Fibroblast of skin of left biceps (primary cell): ENCODE measurements at places on chromosomes 12 and 14.

- no peak for DNase-seq
Measured at GRCh38 chr12:114636723-114637480, 47.1 kb downstream of the TBX3 start.

DNA sequence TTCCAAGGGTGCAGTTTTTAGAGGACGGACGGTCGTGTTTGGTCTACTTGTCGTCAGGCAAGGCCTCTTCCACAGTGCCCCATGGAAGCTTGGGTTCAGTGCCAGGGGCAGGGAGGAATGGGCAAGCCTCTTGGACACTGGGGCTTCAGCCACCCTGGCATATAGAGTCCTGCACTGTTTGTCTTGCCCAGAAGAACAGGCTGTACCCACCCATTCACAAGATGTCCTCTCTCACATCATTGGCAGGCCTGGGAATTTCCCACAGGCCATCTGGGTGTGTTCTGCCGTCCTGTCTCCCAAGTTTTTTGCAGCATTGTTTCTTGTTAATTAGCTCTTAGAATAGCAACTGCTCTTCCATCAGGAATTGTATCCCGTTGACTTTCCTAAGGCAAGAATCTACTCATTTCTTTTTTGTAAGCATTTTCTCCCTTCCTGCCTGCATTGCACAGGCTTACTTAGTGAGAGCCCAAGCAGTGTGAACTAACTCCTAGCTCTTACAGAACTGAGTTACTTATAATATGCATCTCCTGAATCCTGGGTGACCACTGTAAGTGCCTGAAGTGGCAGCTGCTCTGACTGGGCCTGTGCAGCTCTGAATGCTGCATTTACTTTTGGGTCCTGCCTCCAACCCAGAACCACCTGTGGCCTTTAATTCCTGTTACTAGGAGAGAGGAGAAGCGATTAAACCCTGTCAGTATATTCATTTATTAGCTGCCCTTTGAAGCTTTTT, 149.4 kb upstream of the HIF1A start:
- no peak for DNase-seq

DNA sequence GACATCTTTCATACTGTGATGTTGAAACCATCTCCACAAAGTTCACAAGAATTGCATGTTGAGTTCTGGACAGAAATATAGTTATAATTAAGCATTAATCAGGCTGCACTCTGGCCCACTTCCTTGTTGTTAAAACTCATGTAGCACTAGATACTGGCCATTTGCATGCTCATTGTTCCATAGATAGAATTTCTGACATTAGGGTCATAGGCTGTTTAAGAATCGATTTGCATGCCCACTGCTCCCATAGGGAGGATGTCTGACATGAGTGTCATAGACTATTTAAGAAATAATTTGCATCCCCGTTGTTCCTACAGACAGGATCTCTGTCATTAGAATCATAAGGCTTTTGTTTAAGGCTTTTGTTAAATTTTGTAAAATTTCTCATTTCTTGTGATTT, 50.2 kb downstream of the MYF5 start:
- no peak for DNase-seq

DNA sequence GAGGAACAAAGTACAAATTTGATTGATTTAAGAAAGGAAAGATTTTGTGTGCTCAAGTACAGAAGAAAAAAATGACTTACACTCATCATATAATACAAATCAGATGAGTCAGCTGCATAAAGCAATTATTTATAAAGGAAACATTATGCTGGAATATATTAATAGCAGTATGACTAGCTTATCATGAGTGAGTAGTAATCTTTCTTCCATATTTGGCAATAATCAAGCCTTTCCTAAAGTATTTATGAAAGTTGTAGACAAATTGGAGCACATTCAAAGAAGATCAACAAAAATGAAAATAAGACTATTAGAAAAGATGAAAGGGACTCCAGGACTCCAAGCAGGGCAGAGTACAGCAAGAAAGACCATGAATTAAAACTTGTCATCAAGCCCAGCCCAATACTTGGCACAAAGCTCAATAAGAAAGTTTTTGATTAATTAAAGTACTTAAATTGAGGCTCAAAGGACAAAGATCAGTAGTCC, 32.8 kb downstream of the CCER1 start:
- DNase-seq = peak; percentile 62

DNA sequence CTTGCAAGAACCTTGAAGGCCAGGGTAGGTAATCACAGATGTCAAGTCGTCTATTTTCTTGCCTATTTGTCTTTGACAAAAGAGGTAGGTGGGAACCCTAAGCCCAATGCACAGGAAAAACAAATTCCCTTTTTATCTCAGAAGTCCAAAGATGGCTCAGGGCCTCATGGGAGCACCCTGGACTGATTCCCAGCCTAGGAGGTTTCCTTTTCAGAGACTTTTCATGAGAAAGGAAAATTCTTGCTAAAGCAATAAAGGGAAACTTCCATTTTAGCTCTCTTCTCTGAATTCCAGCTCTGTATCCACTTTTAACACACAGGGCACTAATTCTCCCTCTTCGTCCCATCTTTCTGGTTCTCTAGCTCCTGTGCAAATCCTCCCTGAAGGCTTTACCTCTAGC, 1.2 kb downstream of the ZNF641 start:
- no peak for DNase-seq

GRCh38 chr12:63090716-63091115, 60.3 kb downstream of the AVPR1A start:
- no peak for DNase-seq

DNA sequence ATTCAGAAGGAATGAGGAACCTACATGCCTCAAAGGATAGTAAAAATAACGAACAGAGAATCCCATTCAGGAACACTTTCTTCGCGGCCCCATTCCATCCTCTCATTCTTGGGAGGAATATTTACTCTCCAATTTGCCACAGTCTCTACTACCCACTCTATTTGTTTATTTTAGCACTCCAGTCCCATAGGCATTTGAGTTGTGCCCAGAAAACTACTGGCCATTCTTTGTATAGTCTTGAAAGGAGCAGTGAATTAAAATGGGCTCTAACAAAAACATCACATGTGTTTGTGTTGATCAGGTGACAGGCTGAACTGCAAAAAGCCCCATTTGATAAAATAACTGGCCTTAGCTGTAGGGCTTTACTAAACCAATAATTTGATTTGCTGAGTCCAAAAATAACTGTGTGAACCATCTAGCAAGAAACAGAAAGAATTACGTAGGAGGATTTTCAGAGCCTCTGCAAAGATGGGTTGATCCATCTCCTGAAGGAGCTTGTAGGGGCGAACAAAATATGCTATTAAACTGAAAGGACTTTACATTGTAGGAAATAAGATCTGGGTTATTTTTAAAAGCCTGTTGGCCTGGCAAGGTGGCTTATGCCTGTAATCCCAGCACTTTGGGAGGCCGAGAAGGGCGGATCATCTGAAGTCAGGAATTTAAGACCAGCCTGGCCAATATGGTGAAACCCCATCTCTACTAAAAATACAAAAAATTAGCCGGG, 142.3 kb upstream of the CPNE8 start:
- DNase-seq = no peak

- no peak for DNase-seq
Measured at GRCh38 chr14:105466531-105467248, 7.9 kb upstream of the CRIP2 start.

- DNase-seq = no peak
Measured at GRCh38 chr12:108004319-108004718, 124.8 kb upstream of the WSCD2 start.

GRCh38 chr12:29228474-29229157, 79.5 kb downstream of the FAR2 start:
- no peak for DNase-seq

GRCh38 chr14:68099495-68100045, 280.0 kb downstream of the RAD51B start:
- no peak for DNase-seq

- DNase-seq = no peak
Measured at GRCh38 chr12:132490422-132491137, 629 bp downstream of the FBRSL1 start.

- no peak for DNase-seq
Measured at GRCh38 chr14:76396714-76397187, 20.8 kb downstream of the ESRRB start.

- no peak for DNase-seq
Measured at GRCh38 chr12:130953771-130954543, at the start of gene ADGRD1. Gene ADGRD1 (plus strand): TSS chr12:130953907. CDS start chr12:130954466, 559 bp downstream.

- no peak for DNase-seq
Measured at GRCh38 chr12:106885541-106886249, 70.0 kb upstream of the TMEM263 start.

- no peak for DNase-seq
Measured at GRCh38 chr14:103055695-103056094, 1.7 kb downstream of the CDC42BPB start.

DNA sequence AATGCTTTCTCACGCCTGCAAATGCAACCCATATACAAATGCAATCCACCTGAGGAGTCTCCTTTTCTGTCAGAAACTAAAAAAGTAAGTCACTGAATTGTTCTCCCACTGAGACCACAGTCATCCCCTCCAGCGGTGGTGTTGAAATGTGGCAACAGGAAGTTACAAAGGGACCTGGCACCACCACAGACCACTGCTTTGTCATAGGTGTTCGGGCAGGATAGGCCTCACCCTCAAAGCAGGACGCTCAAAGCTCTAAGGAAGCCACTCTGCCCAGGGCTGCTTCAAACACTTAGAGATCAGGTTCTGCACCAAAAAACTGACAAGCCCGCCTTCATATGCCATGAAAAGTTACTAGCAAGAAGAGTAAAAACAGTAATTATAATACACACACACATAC, 11.3 kb downstream of the PHLDA1 start:
- no peak for DNase-seq

DNA sequence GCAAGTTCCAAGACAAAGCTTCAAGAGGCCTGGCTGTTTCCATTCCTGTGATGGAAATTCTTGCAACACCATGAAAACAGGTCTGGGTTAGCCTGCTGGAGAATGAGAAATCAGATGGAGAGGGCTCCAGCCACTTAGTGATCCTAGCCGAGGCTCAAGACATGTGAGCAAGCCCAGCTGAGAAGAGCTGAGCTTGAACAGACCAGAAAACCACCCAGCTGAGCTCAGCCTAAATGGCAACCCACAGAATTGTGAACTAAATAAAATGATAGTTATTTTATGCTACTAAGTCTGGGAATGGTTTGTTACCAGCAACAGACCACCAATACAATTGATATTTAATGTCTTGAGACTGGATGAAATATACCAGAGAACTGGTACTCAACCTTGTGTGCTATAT, 494.5 kb downstream of the RMST start:
- DNase-seq = no peak

DNA sequence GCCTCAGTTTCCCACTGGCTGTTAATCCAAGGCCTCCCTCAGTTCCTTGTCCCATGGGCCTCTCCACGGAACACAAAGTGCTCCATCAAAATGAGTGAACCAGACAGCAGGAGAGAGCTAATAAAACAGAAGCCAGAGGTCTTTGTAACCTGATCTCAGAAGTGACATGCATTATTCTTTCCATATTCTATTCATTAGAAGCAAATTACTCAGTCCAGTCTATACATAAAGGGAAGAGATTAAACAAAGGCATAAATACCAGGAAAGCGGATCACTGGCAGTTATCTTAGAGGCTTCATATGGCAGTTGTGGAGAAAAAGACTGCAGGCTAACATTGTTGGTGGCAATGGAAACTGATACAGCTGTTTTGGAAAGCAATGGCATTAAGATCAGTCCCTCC, 170.6 kb upstream of the GARIN6 start:
- no peak for DNase-seq

- no peak for DNase-seq
Measured at GRCh38 chr12:51921017-51921725, 13.9 kb downstream of the ACVRL1 start.

GRCh38 chr12:95731519-95731958, 59.0 kb downstream of the NTN4 start:
- no peak for DNase-seq

GRCh38 chr12:63047146-63047545, 103.9 kb downstream of the AVPR1A start:
- DNase-seq = no peak

DNA sequence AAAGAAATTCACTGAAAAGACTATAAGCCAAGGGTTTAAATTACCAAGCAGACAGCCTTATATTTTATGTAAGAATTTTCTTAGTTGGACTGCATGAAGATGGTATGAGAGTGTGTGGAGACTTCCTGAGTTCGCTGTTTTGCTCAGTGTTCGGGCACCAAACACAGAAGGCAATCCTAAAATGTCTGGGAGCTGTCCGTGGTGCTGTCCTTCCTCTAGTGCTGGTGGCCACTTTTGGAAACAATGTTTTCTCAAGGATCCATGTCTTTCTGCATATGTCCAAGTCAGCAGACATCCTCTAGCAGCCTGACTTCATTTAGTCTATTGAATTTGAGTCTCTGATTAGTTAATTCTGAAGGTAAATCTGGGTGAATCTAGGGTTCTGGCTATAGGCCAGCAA, 135.8 kb downstream of the SLC8A3 start:
- DNase-seq = no peak

GRCh38 chr14:29584992-29585391, 342.7 kb downstream of the PRKD1 start:
- peak; percentile 30 for DNase-seq

- no peak for DNase-seq
Measured at GRCh38 chr12:31507966-31508365, 83.0 kb downstream of the DENND5B start.

DNA sequence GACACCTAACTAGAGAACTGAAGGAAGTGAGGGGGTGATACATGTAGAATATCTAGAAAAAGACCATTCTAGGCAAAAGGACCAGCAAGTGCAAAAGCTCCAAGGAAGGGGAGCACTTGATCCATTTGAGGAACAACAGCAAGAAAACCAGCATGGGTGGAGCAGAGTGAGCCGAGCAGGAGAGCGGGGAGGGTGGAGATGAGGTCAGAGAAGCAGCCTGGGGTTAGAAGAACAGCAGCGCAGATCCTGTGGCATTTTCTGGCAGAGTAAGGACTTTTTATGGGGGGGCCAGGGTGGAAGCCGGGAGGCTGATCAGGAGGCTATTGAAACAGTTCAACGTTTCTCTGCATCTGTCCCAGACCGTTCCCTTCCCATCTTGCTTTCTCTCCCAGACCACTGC, 24.5 kb upstream of the TMCC3 start:
- DNase-seq = no peak

DNA sequence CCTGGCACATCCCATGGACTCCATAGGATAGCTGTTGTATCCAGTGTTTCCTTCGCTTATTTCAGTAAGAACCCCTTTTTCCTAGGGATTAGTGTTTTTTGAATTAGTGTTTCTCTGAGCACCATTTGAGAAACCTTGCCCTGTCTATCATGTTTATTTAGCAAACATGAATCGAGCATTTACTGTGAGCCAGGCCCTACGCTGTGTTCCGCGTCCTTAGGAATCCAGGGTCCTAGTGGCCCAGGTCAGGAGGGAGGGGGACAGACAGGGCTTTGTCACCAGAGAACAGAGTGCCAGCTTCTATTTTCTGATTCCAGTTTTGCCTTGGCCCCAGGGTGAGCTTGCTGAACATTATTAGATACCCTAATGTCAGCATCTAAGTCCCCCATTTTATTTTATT, 2.5 kb downstream of the TEAD4 start:
- no peak for DNase-seq

DNA sequence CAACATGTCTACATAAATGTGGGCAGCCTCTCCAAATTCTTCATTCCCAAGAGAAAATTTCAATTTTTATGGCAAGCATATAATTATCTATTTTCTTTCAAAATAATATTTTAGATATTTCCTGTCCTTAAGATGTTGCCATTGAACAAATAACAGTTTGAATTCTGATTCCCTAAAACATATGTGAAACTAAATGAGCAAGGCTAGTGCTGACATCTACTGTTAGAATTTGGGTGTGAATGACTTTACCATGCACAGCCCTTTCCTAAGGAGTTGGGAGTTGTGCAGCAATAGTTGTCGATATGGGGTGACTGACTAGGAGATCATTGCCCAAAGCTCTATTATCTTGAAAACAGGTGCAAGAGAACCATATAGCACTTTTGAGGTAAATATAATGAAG, 108.2 kb upstream of the SLC38A4 start:
- no peak for DNase-seq

- peak; percentile 73 for DNase-seq
Measured at GRCh38 chr12:105507311-105508038, 177.0 kb downstream of the C12orf75 start.
